ENCODE measurements at places on chromosomes 6 and 20.

DNA sequence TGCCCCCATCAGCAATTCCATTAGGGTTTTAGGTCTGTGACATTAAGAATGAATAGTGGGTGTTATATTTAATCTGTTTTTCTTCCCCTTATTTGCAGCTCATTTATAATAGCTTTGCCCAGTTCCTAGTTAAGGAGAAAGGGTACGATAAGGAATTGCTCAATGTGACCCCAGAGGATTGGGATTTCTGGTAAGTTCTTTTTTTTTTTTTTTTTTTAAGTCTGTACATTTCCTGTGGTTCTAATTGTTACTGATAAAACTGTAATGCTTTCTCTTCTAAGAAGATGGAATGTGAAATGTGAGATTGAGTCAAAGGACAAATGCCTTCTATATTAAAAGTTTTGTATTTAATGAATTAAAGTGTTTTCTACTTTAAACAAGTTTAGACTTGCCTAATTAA, 5.5 kb downstream of the NT5DC1 start:
- no peak for DNase-seq

DNA sequence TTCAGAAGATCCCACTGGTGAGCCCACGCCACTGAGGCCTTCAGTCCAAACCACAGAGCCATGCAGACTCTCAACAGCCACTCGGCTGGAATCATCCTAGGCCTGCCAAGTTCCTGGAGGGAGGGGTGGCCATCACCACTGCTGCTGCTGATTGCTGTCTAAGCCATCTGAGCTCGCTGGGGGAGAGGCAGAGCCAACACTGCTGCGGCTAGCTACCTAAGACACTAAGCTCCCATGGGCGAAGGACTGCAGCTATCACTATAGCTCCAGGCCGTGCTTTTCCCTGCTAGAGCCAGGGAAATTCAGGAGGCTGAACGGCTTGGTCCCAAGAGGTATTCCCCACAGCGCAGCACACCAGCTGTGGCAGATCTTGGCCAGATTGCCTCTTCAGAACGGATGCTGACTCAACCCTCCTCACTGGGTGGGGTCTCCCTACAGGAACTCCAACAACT, 73.6 kb downstream of the TBC1D32 start:
- no peak for DNase-seq

DNA sequence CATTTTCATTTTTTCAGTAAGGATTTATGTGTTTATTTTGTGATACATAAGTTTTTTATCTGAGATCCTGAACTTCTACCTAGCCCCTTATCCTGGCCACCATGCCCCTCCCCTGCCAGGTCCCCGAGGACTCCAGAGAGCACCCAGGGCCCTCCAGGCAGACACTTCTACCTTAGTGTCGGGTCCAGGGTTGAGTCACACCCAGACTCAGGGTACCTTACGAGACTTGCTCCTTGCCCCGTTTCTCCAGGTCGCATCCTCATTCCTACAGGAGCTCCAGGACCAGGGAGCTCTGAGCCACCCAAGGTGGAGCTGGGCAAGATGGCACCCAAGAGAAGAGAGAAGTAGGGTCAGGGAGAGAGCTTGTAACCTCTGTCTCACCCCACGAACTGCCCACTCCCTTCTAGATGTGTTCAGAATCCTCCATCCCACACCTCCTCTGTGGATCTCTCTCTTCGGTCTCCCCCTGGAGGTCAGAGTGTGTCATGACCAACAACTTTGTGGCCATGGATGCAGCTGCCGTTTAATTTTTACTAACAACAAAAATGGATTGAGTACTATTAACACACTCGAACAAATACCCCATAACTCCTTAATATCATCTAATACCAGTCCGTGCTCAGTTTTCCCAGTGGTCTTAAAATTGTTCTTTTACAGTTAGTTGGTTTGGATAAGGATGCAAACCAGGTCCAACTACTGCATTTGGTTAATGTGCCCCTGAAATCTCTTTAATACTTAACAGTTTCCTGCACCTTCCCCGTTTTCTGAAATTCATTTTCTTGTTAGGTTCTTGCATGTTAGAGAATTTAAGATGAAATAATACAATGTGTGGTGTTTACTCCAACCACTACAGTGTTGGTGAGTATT, 130.6 kb upstream of the INSM1 start:
- DNase-seq = peak; percentile 48

DNA sequence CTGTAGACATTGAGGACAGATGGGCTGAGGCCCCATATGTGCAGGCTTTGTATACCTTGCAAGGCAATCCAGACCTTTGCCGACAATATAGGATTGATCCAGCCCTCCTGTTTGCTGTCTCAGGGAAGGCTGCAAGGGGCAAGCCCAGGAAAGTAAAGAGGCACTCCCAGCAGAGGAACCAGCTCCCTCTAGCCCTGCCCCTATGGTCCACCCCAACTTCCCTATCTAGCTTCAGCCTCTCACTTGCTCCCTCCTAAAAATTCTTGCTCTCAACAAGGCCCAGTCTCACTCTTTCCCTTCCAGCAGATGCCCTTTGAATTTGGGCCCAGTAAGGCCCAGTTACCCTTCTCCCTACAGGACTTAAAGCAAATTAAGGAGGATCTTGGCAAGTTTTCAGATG, 92.6 kb downstream of the JARID2 start:
- no peak for DNase-seq

DNA sequence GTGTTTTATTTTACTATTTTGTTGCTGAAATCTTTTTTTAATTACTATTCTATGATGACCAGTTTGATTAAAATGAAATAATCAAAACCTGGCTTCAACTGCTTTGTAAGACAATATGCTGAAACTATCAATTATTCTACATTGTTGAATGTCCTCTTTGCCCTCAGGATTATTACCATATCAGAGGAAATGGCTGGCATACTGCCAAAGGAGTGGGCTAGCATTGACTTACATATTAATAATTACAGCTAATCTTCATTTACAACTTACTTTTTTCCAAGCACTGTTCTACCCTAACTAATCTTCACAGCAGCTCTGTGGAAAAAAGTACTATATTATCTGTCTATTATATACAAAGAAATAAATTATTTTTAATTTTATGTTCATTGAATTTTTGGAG, 560.5 kb downstream of the BCKDHB start:
- DNase-seq = peak; percentile 51

GRCh38 chr6:22433745-22434144, 135.6 kb upstream of the HDGFL1 start:
- DNase-seq = no peak
